Dermis microvascular lymphatic vessel endothelial cell (primary cell): ENCODE measurements at places on chromosomes 12 and 14. TPM values are rescaled to one million over a fixed set of nuclear protein-coding genes. Genes with fewer than 3 reads are reported as not detected.

KRT71 gene
- total RNA-seq = not detected in 2 replicates

PAPLN gene
- total RNA-seq = 30.4 and 58.3 TPM in 2 replicates

GPR84 gene
- total RNA-seq = not detected in 2 replicates

AMN gene
- total RNA-seq = 0.13 TPM in 2 replicates

KRT2 gene
- not detected in 2 replicates for total RNA-seq

INHBE gene
- total RNA-seq = not detected in 2 replicates

NDUFA12 gene
- total RNA-seq = 69.9 and 107 TPM in 2 replicates

SMARCD1 gene
- total RNA-seq = 46.6 and 53.4 TPM in 2 replicates

KCNH3 gene
- under 0.01 and 0.13 TPM in 2 replicates for total RNA-seq
